ENCODE measurements at places on chromosomes 16 and 17. TPM values are rescaled to one million over a fixed set of nuclear protein-coding genes. Genes with fewer than 3 reads are reported as not detected.

Gene PRR15L
- not detected for polyA plus RNA-seq

Gene SLC52A1
- polyA plus RNA-seq: 0.29 TPM

Gene PRR29
- polyA plus RNA-seq: 6.0 TPM

Gene EFNB3
- not detected for polyA plus RNA-seq

Gene STH
- not detected for polyA plus RNA-seq

Gene TELO2
- polyA plus RNA-seq: 14.5 TPM

Gene GP2
- not detected for polyA plus RNA-seq

Gene KCNJ16
- polyA plus RNA-seq: not detected

Gene ITGB4
- polyA plus RNA-seq: 0.25 TPM

Gene GCGR
- polyA plus RNA-seq: not detected

Gene GPR179
- polyA plus RNA-seq: not detected

Gene ALKBH5
- 132 TPM for polyA plus RNA-seq

Gene CETP
- 0.14 TPM for polyA plus RNA-seq

Gene OR1F1
- not detected for polyA plus RNA-seq

Gene RHBDL1
- polyA plus RNA-seq: 2.8 TPM

Gene SAMD14
- 0.16 TPM for polyA plus RNA-seq

Gene EPX
- not detected for polyA plus RNA-seq

Gene TPSD1
- not detected for polyA plus RNA-seq

Gene CHMP1A
- 83.9 TPM for polyA plus RNA-seq

Gene CES4A
- 4.1 TPM for polyA plus RNA-seq

Gene CNGB1
- polyA plus RNA-seq: not detected

Gene GDPD3
- not detected for polyA plus RNA-seq

Gene NHLRC4
- polyA plus RNA-seq: 2.7 TPM

Gene CDRT4
- 2.0 TPM for polyA plus RNA-seq

Gene POLR3E
- polyA plus RNA-seq: 10.0 TPM

Gene P2RX1
- not detected for polyA plus RNA-seq

Gene ETV4
- not detected for polyA plus RNA-seq

Gene MYH4
- not detected for polyA plus RNA-seq

Gene ABCA8
- polyA plus RNA-seq: not detected

Gene SGCA
- not detected for polyA plus RNA-seq

Gene KIF18B
- not detected for polyA plus RNA-seq

Gene BPTF
- polyA plus RNA-seq: 29.6 TPM

Gene KLHL10
- not detected for polyA plus RNA-seq

Gene MT4
- not detected for polyA plus RNA-seq

Gene P2RX5
- 18.8 TPM for polyA plus RNA-seq

Gene LRRC37B
- polyA plus RNA-seq: 6.4 TPM

Gene TSNAXIP1
- polyA plus RNA-seq: not detected

Gene RHBDF1
- not detected for polyA plus RNA-seq

Gene ASGR2
- not detected for polyA plus RNA-seq

Gene HOXB8
- not detected for polyA plus RNA-seq

All from CD4-positive, alpha-beta memory T cell (primary cell).